Thymus (tissue), 14 donors: ENCODE measurements at places on chromosomes 7 and 10.

DNA sequence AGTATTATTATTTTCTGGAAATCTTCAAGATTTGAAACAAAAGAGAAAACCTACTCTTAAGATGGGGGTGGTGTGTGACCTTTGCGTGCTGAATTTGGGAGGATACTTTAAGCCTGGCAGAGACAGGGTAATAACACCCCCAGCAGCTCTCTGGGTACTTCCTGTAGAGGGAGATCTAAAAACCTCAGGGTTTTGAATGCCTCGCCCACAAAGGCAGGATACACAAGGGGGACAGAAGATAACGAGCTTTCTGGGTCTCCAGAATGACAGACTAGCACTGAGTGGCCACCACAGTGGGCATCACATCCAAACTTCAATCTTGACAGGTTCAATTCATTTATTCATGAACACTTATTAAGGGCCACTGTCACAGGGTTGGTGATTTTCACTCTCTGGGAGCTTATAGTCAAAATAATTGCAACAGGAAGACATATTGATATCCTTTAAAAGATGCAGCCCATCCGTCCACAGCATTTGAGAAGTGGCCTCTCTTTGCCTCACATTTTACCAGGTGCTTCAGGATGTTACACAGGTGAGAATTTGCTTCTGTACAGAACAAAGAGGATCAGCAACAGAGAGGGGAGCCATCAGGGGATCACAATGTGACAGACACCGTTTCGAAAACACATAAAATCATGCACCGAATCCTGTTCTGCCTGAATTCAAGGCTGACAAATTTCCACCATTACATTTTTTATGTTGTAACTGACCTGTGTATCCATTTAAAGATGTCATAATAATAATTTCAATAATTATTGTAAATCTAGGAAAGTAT, 14.3 kb downstream of the CPA1 start:
- DNase-seq = no peak

- DNase-seq = no peak
These were observed 83.2 kb upstream of the CHST15 start for GRCh38 chr10:124176349-124177179.

GRCh38 chr7:115127399-115128021, 205.6 kb downstream of the MDFIC start:
- no peak for DNase-seq

GRCh38 chr7:122578350-122578749, 120.6 kb downstream of the RNF133 start:
- no peak for DNase-seq

GRCh38 chr7:2824026-2824677, 20.0 kb downstream of the GNA12 start:
- DNase-seq = no peak

DNA sequence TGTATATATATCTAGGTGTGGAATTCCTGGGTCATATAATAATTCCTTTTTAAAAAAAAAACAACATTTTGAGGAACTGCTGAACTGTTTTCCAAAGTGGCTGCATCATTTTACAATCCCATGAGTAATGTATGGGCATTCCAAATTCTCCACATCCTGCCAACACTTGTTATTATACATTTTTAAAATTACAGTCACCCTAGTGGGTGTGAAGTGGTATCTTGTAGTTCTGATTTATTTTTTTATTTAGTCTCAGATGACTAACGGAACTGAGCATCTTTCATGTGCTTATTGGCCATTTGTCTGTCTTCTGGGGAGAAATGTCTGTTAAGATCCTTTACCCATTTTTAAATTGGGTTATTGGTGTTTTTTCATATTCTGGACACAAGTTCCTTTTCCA, 12.0 kb upstream of the KLHL7 start:
- no peak for DNase-seq

DNA sequence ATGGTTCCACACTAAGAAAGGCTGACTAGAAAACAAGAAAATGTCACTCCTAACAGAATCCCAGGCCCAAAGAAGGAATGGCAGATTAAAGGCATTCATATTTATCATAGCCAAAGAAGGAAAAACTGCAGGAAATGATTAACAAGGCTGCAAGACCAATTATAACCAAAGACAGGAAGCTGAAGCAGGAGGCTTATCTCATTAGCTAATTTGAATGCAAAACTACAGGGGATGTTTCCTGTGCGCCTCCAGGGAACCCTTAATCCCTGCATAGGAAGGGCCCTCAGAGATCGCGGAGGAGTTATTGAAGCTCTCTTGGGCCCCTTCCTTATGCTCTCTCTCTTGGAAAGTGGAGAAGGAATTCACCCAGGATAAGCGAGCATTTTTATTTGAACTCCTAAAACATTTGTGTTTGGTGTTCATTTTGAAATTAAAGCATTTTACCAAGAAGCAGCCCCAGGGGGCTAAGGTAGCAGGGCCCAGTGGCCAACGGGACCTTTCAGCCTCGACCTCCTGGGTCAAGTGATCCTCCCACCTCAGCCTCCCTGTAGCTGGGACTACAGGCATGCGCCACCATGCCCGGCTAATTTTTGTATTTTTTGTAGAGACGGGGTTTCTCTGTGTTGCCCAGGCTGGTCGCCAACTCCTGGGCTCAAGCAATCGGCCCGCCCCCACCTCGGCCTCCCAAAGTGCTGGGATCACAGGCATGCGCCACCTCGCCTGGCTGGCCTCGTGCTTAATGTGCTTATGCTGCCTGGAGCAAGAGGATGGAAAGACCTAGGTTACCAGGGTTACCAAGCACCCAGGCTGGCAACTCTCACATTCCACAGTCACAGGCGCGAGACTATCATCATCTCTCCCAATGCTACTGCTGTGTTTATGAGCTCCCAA, 24.1 kb upstream of the PROSER2 start:
- DNase-seq = no peak

GRCh38 chr7:132343199-132343598, 233.1 kb downstream of the PLXNA4 start:
- no peak for DNase-seq

DNA sequence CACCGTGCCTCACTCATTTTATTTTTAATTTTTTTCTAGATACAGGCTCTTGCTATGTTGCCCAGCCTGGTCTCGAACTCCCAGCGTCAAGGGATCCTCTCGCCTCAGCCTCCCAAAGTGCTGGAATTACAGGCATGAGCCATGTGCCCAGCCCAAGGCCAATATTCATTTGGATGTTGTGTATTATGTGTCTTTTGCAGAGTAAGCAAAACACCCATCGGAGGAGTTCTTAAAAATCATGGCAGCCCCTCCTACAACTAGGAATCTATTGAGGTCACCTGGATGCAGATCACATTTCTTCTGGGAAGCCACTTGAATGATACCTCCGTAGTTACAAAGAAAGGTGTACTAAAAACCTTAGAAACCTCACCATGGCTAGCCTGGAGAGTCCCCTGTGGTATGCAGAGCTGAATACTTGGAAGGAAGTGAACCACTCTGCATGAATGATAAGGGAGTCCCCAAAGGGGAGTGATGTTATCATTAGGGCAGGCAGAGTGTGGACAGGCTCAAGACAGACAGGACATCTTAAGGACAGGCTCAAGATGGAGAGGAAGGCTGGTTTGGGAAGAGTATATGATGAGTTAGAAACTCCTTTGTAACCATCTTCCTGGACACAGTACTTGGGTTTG, 185.7 kb downstream of the TAX1BP1 start:
- DNase-seq = no peak

DNA sequence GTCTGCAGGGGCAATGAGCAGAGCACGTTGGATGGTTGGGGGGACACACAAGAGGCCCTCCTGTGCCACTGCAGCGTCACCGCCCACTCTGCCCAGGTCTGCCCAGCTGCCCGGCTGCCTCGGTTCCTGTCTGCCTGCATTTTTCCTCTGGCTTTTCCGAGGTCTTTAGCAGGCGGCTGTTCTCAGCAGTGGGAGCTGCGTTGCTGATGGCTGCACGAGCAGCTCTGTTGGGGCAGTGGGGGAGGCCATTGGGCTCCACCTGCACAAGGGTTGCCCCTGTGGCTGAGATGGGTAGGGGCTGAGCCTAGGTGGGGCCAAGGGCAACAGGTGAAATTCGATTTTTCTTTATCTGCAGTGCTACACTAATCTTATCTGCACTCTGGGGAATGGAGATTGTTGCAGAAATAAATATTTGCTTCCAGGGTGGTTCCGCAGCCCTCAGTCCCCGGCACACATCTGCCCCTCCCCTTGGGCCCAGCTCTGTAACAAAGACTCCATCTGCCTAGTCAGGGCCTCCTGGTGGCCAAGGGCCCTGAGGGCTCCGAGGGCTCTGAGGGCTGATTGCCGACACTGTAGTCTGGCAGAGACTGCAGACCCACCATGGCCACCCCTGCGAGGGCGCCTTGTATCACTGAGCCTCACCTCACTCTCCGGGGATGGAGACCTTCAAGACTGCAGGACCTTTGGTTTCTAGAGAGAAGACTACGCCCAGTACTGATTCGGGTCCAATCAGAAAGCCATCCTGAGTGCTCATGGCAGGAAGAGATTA, 141.7 kb upstream of the SHH start:
- DNase-seq = no peak

- DNase-seq = no peak
These were observed 76.4 kb upstream of the ZMIZ1 start for GRCh38 chr10:78992333-78992732.

DNA sequence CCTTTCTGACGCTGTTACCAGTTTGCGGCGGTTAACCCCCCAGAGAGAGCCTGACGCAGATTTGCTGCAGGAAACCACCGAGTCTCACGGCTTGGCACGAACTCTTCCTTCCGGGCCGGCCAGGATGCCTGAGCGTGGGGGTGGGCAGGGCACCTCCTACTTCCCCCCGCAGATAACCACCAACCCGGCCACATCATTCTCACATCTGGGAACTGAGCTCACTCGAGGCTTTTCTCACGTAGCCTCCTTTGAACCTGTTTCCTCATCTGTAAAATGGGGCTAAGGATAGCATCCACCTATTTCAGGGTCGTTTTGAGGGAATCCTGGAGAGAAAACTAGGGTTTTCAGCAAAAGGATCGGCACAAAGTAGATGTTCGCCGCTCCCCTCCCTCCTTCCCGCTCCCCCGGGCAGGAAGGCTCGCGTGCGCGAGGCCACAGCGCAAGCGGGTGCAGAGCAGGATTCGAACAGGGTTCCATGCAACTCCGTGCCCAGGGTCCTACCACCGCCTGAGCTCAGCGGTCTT, 23.6 kb downstream of the DDIT4 start:
- peak; percentile 69 for DNase-seq

DNA sequence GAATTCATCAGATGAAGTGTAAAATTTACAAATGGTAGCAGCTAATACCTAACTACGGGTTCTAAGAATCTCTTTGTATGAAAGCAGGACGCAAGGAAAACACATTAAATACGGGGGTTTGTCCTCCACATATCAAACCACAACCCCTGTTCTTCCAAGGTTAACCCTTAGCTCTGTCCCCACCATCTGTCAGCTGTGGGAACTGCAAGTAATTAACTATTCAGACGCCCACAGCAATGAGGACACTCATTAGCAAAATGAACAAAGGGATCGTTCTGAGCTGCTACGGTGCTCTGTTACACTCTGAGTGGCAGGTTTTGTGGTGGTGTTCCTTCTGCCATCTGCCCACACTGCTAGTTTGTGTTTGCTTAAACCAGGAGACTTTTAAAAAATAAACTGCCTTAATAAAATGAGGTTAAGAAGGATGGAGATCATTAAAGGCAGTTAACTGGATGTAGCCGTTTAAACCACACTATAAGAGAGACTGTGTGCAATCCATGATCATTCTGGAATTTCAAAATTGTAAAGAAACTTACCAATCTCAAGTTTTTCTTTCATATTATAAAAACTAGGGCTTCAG, 51.4 kb downstream of the C10orf67 start:
- no peak for DNase-seq

- DNase-seq = no peak
These were observed 26.3 kb upstream of the CAPZA2 start for GRCh38 chr7:116836048-116836447.

GRCh38 chr7:156504006-156504405, 136.6 kb upstream of the RNF32 start:
- no peak for DNase-seq

GRCh38 chr10:127740596-127740995, 3.6 kb downstream of the FOXI2 start:
- no peak for DNase-seq

GRCh38 chr7:69599955-69600709, 1.9 kb downstream of the AUTS2 start:
- DNase-seq = no peak

GRCh38 chr10:48632166-48632565, 27.3 kb upstream of the ARHGAP22 start:
- no peak for DNase-seq

GRCh38 chr7:9022456-9022855, 589.0 kb downstream of the NXPH1 start:
- DNase-seq = no peak

- no peak for DNase-seq
These were observed 80.2 kb upstream of the CACNB2 start for GRCh38 chr10:18059826-18060559.

GRCh38 chr10:69963178-69963834, 89.3 kb upstream of the MACROH2A2 start:
- no peak for DNase-seq

GRCh38 chr7:90502539-90502938, 33.1 kb downstream of the PTTG1IP2 start:
- DNase-seq = no peak

GRCh38 chr7:151436446-151437158, 3.3 kb downstream of the CRYGN start:
- DNase-seq = no peak

DNA sequence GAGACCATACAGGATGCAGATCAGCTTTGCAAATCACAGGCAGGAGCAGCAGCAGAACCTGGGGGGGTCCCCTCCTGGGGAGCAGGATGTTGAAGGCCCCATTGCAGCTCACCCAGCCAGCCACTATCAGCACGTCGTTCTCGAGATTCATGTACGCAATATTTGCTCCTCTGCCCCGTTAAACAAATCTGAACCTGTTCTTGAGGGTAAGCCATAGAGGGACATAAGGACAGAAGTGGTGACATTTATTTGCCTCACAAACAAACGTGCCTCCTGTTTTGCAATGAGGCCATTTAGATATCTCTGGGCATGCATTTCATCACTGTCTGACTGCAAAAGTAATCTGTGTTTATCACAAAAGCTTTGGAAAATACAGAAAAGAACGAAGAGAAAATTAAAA, 87.3 kb upstream of the BAIAP2L1 start:
- DNase-seq = no peak

DNA sequence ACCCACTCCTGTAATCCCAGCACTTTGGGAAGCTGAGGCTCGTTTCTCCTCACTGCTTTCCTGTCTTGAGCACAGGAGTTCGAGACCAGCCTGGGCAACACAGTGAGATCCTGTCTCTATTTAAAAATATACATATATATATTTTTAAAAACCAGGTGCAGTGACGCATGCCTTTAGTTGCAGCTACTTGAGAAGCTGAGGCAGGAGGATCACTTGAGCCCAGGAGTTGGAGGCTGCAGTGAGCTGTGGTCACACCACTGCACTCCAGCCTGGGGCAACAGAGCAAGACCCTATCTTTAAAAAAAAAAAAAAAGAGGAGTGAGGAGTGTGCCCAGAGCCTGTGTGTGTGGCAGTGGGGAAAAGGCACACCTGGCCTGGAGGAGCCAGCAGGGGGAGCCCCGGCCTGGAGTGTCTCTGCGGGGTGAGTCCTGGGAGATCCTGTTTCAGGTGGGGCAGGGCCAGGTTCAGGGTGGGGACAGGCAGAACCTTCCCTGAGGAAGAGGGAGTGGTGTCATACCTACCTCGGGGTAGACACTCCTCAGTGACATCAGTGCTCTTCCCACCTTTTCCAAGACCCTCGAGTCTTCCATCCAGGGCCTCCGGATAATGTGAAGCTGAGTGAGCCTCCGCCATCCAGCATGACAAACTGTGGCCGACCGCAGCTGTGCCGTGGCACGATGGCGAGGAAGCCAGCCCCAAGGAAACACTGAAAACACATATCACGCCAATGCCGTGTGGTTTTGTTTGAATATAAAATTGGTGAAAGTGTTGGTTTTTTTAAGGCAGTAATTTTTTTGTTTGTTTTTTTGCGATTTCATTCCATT, 9.0 kb upstream of the ARPC1B start:
- peak; percentile 27 for DNase-seq

- no peak for DNase-seq
These were observed 68.2 kb upstream of the BAIAP2L1 start for GRCh38 chr7:98469088-98469487.
